ENCODE measurements at places on chromosomes 2 and 18.

DNA sequence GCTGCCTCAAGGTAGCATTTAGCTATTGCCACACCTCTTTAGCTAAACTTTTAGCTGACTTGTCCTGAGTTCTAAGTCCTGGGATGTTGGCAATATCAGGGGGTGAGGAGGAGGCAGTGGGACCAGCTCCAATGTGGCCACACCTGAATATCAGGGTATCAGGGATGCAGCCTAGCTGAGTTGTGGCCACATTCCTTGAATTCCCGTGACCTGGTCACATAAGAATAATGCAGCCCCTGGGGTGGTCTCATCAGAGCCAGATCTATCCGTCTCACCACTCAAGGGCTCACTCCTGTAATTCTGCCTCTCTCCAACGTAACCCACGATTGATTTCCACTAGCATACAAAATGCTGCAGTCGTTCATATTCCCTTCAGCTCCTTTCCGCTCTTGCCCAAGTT is 11.6 kb upstream of the TAF1B start:
- no peak for DNase-seq

DNA sequence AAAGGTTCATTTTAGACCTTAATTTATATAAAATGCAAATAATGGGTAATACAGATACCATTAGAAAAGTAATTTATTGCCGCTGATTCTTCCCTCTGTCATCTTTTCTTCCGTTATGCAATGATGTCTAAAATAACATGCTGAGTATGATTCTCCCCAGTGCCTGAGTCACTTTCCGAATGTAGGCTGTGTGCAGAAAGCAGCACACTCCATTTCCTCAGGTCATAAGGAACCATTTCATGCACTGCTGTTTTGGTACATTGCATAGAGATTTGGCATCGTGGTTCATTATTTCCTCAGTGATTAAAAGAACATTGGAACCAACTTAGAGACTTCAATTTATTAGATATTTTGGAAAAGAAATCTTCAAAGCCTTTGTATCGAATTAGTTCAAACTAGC is 173.5 kb downstream of the CDH2 start:
- peak; percentile 61 for DNase-seq

DNA sequence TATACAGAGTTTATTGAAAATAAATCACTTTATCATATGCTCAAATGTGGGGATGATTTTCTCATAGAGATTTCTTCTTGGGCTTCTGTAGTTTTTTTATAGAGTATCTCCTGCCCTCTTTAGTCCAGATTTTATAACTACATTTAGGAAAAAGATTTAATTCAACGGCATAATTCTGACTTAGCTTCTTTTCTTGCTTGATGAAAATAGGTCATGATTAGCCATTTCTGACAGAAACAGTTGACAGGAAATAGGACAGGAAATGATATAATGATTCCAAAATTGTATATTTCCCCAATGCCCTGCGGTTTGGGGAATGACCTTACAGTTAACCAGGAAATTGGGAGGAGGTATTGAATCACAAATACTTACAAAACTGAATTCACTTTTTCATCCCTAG is 1531.9 kb upstream of the ACVR2A start:
- no peak for DNase-seq

- DNase-seq, result no peak
Measured at GRCh38 chr2:200353120-200353519, 46.6 kb downstream of the SPATS2L start.

DNA sequence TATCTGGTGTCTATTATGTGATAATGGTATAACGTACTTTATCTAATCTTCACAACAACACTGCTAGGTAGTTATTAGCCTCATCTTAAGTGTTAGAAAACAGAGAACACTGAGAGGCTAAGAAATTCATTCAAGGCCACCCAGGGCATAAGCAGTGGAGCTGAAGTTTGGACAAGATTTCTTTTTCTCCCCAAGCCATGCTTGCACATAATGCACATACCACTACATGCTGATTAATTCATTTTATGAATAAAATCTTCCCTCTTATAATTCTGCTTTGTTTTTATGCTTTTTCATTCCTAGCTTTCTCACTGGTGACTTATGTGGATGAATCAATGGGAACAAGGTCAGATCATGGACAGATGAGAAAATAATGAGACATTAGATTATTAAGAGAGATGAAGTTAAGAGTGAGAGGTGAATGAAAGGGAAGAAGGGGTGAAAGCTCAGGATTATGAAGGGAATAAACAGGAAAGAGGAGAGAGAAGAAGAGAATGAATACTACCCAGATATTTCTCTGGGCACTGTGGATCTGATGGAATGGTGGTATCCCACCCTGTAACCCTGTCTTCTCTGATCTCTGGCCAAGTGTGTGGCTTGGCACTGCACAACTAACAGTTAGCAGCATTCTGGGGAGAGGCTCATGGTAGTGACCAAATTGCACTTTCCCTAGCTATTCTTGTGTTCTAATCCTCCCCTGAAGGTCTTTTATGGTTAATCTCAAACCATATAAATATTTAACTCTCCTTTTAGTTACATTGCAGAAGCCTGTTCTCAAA is 17.7 kb upstream of the GALNT3 start:
- no peak for DNase-seq

- no peak for DNase-seq
Measured at GRCh38 chr2:10234013-10234306, 68.7 kb upstream of the HPCAL1 start.

DNA sequence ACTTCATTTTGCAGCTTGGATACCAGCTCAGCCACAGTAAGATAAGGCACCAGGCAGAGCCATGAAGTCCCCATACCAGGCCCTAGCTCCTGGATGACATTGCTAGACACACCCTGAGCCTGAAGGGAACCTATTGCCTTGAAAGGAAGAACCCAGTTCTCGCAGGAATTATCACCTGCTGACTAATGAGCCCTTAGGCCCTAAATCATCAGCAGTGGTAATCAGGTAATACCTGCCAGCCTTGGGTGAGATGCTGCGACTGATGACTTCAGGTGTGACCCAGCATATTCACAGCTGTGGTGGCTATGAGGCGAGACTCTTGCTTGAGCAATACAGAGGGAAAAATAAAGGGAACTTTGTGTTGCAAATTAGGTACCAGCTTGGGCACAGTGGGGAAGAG is 24.9 kb downstream of the CLK1 start:
- no peak for DNase-seq

GRCh38 chr18:59068276-59069071 is 71.2 kb upstream of the SEC11C start:
- no peak for DNase-seq

DNA sequence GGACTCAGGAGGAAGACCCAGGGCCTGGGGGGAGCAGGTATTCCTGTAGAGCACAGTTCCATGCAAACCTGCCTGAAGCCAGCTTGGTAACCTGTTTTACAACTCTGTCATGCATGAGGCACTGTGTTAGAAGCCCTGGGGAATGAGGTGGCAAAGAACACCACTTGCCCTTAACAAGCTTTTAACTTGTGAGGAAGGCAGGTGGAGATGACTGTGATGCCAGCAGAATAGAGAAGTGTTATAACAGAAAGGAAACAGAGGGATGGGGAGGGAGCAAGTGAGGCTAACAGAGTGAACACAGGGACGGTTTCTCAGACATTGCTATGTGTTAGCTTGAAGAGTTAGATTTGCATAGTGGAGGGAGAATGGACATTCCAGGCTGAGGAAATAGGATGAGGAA is 11.5 kb upstream of the IL1A start:
- DNase-seq, result no peak

- DNase-seq, result no peak
Measured at GRCh38 chr2:197613509-197613987, 61.8 kb downstream of the RFTN2 start.

- DNase-seq, result no peak
Measured at GRCh38 chr2:159381574-159381973, 95.1 kb upstream of the WDSUB1 start.

GRCh38 chr2:197328461-197328860 is 17.9 kb upstream of the ANKRD44 start:
- no peak for DNase-seq

DNA sequence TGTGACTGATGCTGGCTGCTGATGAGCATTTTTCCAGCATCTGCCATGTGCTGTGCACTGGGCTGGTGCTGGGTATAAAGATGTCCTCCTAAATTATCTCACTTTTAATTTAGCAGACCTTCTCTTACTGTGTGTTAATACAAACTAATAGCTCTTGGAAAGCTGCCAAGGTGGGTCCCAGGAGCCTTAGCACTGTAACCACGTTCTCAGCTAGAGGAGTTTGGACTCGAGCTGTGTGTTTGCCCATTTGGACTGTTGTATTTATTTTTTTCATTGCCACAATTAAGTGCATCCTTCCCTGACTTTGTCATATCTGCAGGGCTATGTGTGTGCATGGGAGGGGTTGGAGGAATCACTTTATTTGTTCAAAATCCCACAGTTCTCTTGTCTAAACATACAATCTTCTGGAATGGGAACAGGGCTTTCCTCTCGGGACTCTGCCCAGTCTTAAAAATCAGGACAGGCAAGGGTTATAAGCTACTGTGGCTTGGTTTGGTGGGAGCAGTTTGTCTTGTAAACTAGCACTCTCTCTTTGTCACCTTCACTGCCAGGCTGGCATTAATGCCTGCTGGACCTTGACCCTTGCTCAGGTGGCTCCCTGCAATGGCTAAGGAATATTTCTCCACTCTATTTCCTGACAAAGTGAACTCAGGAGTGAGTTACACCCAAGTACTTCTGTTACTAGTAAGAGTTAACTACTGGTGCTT is 129.7 kb upstream of the MGAT5 start:
- DNase-seq, result no peak

DNA sequence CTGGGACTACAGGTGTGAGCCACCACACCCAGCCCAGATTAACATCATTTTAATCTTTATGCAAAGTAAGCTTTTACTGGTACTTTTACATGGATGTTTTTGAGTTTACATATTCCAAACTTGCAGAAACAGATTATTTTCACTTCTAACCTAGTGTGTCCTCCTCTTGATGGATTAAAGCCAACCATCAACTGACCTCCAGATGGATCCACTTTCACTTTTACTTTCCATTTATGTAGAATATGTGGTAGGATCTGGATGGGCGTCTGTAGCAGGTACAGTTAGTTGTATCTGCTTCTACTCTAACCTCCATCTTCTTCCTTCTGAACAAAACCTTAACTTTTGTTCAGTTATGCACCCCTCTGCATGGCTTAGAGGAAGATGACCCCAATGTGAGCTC is 264.1 kb downstream of the CDH20 start:
- no peak for DNase-seq

GRCh38 chr2:200087451-200087850 is 132.1 kb downstream of the MAIP1 start:
- peak; percentile 62 for DNase-seq

Data from cerebellar cortex (tissue), 1 donor.